ENCODE measurements at places on chromosomes 12 and 14. TPM values are rescaled to one million over a fixed set of nuclear protein-coding genes. Genes with fewer than 3 reads are reported as not detected.

GRCh38 chr14:80150301-80150700, 61.0 kb downstream of the DIO2 start:
- H3K27me3 ChIP-seq: no peaks in the 10 kb centered on the region
- no peak overlapping the region for H3K4me3 ChIP-seq
- H3K36me3 ChIP-seq: no peaks in the 10 kb centered on the region
- H3K4me1 ChIP-seq: no peaks in the 10 kb centered on the region
- no peak for DNase-seq
- no peak overlapping the region for H3K27ac ChIP-seq

- H3K27me3 ChIP-seq: no peaks in the 10 kb centered on the region
- peaks cover 44% of the 10 kb centered on the region for H3K4me1 ChIP-seq
- H3K4me3 ChIP-seq: peak within 1 kb of the TSS; percentile 92
- H3K27ac ChIP-seq: peak within 1 kb of the TSS; percentile 99
- peak; percentile 87 for DNase-seq
Measured at GRCh38 chr12:112418608-112419296, at the start of gene PTPN11. Gene PTPN11, plus strand, starts transcription at chr12:112418947. Its CDS starts 165 bp downstream, at chr12:112419112.

DNA sequence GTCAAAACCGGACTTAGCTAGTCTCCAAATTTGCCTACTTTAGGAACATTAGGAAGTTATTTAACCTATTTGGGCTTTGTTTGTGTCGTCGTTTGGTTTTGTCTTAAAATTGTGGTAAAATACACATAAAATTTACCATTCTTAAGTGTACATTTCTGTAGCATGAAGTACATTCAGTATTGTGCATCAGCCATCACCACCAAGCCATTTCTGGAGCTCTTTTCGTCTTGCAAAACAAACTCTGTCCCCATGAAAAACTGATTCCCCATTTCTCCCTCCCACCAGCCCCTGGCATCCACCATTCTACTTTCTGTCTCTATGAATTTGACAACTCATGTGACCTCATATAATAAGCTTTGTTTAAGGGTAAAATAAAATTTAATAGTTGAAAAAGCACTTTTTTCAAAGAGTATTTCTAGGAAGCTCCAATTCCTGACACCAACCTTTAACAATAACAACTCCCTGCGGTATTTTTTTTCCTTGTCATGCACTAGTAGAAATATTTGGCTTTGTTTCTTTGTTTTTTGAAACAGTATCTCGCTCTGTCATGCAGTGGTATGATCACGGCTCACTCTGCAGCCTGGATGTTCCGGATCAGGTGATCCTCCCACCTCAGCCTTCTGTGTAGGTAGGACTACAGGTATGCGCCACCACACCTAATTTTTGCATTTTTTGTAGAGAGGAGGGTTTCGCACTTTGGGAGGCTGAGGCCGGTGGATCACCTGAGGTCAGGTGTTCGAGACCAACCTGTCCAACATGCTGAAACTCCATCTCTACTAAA, 3.6 kb upstream of the UBC start:
- DNase-seq: no peak
- H3K4me1 ChIP-seq: peaks cover 66% of the 10 kb centered on the region
- H3K27ac ChIP-seq: peak overlapping the region; percentile 98
- H3K27me3 ChIP-seq: no peaks in the 10 kb centered on the region

GRCh38 chr12:49539406-49540228, 787 bp downstream of the KCNH3 start:
- no peaks in the 10 kb centered on the region for H3K36me3 ChIP-seq
- peak; percentile 22 for DNase-seq
- H3K4me3 ChIP-seq: peak overlapping the region; percentile 76
- H3K4me1 ChIP-seq: peaks cover 25% of the 10 kb centered on the region

DNA sequence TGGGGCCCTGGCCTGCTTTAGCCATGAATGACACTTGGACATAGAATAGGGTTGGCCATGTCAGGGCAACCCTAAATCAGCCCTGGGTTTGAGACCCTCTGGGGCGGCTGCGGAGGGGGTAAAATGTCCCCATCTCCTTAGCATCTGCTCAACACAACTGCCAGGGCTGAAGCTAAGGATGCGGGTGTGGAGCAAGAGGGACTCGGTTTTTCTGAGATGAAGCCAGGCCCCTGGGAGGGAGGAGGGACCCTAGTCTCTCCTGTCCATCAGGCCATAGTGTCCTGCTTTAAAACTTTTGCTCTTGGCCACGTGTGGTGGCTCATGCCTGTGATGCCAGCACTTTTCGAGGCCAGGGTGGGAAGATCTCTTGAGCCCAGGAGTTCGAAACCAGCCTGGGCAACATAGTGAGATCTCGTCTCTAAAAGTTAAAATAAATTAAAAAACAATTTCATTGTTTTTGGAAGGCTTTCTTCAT, 778 bp upstream of the C1R start:
- no peak for DNase-seq
- H3K36me3 ChIP-seq: peaks cover 23% of the 10 kb centered on the region
- no peaks in the 10 kb centered on the region for H3K27me3 ChIP-seq
- peak overlapping the region; percentile 71 for H3K27ac ChIP-seq
- H3K4me3 ChIP-seq: no peak overlapping the region

DNA sequence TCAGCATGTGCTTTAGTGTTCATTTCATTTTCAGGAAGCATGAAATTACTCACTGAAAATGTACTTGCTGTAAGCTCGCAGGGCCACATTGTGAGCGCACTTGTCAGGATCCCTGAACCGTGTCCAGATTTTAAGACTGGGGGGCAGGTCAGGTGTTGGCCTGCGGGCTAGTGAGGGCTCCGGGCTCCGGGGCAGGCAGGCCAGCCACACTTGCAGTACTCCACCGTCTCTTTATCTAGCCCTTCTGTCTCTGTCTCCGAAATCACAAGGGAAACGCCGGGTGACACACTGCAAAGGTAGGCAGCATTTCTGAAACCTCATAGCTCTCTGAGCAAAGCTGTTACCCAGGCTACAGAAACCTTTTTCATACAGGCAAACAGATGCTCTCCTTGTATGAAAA, 98.7 kb downstream of the EML1 start:
- no peaks in the 10 kb centered on the region for H3K27me3 ChIP-seq
- H3K27ac ChIP-seq: no peak overlapping the region
- no peaks in the 10 kb centered on the region for H3K4me1 ChIP-seq
- H3K4me3 ChIP-seq: no peak overlapping the region
- H3K36me3 ChIP-seq: no peaks in the 10 kb centered on the region

DNA sequence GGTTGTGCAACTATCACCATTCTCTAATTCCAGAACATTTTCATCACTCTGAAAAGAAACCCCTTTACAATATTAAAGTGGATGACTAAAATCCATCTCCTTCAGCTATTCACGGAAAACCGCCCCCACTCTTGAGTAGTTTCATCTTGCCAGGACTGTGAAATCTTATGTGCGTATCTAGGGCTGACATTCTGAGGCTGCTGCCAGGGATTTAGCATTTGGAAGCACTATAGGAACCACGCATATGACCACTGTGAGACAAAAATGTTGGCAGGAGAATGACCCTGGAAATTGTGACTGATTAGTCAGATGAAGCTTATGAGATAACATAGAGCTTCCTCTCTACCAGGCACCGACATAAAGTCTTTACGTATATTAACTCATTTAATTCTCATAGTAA, 305.2 kb upstream of the PDE3A start:
- H3K27me3 ChIP-seq: no peaks in the 10 kb centered on the region
- H3K4me3 ChIP-seq: no peak overlapping the region
- DNase-seq: no peak
- no peak overlapping the region for H3K27ac ChIP-seq

DNA sequence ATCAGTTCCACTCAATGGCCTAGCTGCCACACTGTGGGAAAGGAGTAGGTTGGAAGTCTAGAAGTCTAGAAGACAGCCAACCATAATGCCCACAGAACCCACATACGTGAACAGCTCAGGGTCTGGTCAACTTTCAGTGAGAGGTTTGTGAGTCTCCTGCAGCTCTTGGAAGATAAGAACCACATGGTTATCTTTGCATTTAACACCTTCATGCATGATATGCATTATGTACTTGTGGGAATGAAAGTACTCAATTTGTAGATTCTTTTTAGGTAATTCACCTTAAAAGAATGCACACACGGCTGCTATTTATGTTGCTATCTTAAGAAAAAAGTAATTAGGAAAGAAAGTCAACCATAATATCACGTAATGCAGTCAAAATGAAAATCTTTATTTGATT, 126.7 kb downstream of the ESRRB start:
- H3K27me3 ChIP-seq: no peaks in the 10 kb centered on the region
- DNase-seq: no peak
- H3K36me3 ChIP-seq: no peaks in the 10 kb centered on the region
- no peaks in the 10 kb centered on the region for H3K4me1 ChIP-seq
- H3K4me3 ChIP-seq: no peak overlapping the region

- H3K4me1 ChIP-seq: no peaks in the 10 kb centered on the region
- no peak overlapping the region for H3K4me3 ChIP-seq
- peak; percentile 17 for DNase-seq
- no peaks in the 10 kb centered on the region for H3K36me3 ChIP-seq
- no peak overlapping the region for H3K27ac ChIP-seq
Measured at GRCh38 chr12:90122681-90123080, 414.0 kb upstream of the ATP2B1 start.

GRCh38 chr14:57171363-57171762, 97.3 kb downstream of the EXOC5 start:
- H3K4me1 ChIP-seq: no peaks in the 10 kb centered on the region
- H3K27ac ChIP-seq: no peak overlapping the region
- H3K36me3 ChIP-seq: no peaks in the 10 kb centered on the region
- H3K27me3 ChIP-seq: no peaks in the 10 kb centered on the region
- no peak for DNase-seq
- H3K4me3 ChIP-seq: no peak overlapping the region

- no peak overlapping the region for H3K4me3 ChIP-seq
- no peaks in the 10 kb centered on the region for H3K27me3 ChIP-seq
- DNase-seq: no peak
- no peaks in the 10 kb centered on the region for H3K36me3 ChIP-seq
Measured at GRCh38 chr14:98234208-98234607, 1037.8 kb downstream of the BCL11B start.

- no peaks in the 10 kb centered on the region for H3K36me3 ChIP-seq
- H3K4me1 ChIP-seq: peaks cover 4% of the 10 kb centered on the region
- DNase-seq: no peak
- H3K27ac ChIP-seq: no peak overlapping the region
- H3K4me3 ChIP-seq: no peak overlapping the region
Measured at GRCh38 chr12:109765446-109765810, 51.8 kb downstream of the FAM222A start.

DNA sequence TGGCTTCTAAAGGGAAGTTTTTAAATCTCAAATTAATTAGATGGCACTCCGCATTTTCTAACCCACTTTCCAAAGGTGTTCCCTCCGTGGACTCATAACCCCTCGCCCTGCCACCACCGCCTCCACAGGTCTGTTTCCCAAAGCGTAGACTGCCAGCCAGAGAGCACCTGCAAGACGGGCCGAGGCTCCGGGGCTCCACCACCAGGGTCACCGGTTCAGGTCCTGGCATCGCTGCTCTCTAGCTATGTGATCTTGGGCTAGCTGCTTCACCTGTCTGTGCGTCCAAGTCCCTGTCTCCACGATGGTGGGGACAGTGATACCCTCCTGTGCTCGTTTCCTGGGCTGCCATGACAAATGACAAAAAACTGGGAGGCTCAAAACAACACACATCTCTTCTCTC, 11.5 kb downstream of the RIMBP2 start:
- no peak overlapping the region for H3K4me3 ChIP-seq
- no peak overlapping the region for H3K27ac ChIP-seq
- no peaks in the 10 kb centered on the region for H3K27me3 ChIP-seq

- peaks cover 42% of the 10 kb centered on the region for H3K36me3 ChIP-seq
- no peak overlapping the region for H3K4me3 ChIP-seq
- H3K27me3 ChIP-seq: no peaks in the 10 kb centered on the region
- H3K4me1 ChIP-seq: no peaks in the 10 kb centered on the region
- H3K27ac ChIP-seq: no peak overlapping the region
Measured at GRCh38 chr12:43730283-43730682, 28.3 kb downstream of the PUS7L start.

GRCh38 chr14:32734261-32734660, 204.4 kb upstream of the NPAS3 start:
- no peaks in the 10 kb centered on the region for H3K36me3 ChIP-seq
- DNase-seq: no peak
- H3K4me3 ChIP-seq: no peak overlapping the region
- no peaks in the 10 kb centered on the region for H3K4me1 ChIP-seq
- H3K27ac ChIP-seq: no peak overlapping the region
- H3K27me3 ChIP-seq: no peaks in the 10 kb centered on the region

DNA sequence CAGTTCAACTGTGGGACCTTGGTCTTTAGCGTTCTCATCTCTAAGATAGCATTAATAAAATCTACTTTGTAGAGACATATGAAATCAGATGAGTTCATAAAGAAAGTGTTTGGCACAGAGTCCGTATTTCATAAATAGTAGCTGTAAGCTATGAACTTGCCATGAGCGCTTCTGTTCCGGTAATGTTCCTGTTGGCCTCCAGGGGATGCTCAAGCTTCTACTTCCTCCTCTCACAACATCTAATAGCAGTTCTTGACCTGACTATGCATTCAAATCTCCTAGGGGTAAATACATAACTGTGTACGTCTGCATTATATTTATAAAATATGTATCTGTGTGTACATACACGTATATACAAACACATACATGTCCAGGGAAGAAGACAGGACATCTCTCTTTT, 288.2 kb upstream of the TMPO start:
- no peaks in the 10 kb centered on the region for H3K36me3 ChIP-seq
- H3K4me1 ChIP-seq: no peaks in the 10 kb centered on the region
- H3K27ac ChIP-seq: no peak overlapping the region
- H3K27me3 ChIP-seq: no peaks in the 10 kb centered on the region

- H3K36me3 ChIP-seq: no peaks in the 10 kb centered on the region
- peaks cover 65% of the 10 kb centered on the region for H3K27me3 ChIP-seq
- no peak overlapping the region for H3K4me3 ChIP-seq
- no peaks in the 10 kb centered on the region for H3K4me1 ChIP-seq
Measured at GRCh38 chr12:132464820-132465219, 25.1 kb upstream of the FBRSL1 start.

- H3K27me3 ChIP-seq: no peaks in the 10 kb centered on the region
- DNase-seq: peak; percentile 63
- H3K36me3 ChIP-seq: peaks cover 16% of the 10 kb centered on the region
- H3K4me1 ChIP-seq: peaks cover 12% of the 10 kb centered on the region
Measured at GRCh38 chr12:124532331-124532750, 35.1 kb downstream of the NCOR2 start.

The HIF1A gene
- total RNA-seq: 26.4 TPM

The NUDT4 gene
- total RNA-seq: 19.8 TPM

The ZFHX2 gene
- 0.43 TPM for total RNA-seq

The GSG1 gene
- total RNA-seq: not detected

The CCDC177 gene
- not detected for total RNA-seq

The PGF gene
- 13.3 TPM for total RNA-seq

The MANSC4 gene
- total RNA-seq: not detected

The DDHD1 gene
- 21.4 TPM for total RNA-seq

The CEBPE gene
- not detected for total RNA-seq

The OR10P1 gene
- not detected for total RNA-seq

The SPX gene
- total RNA-seq: 1.1 TPM

The TTC9 gene
- total RNA-seq: 1.8 TPM
